ENCODE measurements at places on chromosomes 3 and 15. TPM values are rescaled to one million over a fixed set of nuclear protein-coding genes. Genes with fewer than 3 reads are reported as not detected.

The BNC1 gene
- 0.18 TPM for total RNA-seq

The ILDR1 gene
- not detected for total RNA-seq

GRCh38 chr3:30222441-30222840 is 384.0 kb upstream of the TGFBR2 start:
- no peak for DNase-seq

DNA sequence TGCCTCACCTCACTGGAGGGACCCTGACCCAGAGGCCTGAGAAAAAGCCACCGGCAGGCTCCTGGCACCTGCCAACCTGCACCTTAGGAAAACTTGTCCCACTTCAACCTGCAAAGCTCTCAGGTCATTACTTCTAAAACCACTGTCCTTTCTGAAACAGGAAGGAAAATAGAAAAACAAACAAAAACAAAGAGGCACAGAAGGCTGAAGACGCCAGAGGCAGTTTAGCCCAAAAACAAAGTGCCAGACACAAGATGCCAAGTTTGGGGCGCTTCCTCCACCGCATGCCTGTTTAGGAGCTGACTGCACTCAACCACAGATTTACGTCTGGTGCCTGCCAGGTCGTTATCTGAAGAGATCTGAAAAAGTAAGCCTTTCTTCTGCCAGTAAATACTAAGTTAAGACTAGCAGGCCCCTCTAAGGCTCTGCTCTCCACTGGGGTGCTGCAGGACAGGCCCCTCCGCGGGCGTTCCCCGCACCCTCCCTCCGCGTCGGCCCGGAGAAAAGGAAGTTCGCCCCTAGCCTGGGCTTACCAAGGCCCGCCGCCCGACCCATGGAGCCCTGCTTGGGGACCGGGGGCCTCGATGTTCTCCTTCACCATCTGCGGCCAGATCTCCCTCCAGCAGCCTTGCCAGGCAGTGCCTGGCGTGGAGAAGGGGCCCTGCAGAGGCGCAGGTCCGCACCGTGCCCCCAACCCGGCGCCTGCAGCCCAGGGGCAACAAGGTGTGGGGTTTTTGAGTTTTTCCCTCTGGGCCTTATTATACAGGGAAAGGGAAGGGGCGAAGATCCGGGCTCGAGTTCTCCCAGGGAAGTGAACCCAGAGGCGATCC is 1.3 kb downstream of the GOLGA8A start:
- no peak for DNase-seq

GRCh38 chr3:105763659-105764036 is 105.2 kb downstream of the CBLB start:
- no peak for DNase-seq

GRCh38 chr3:119559441-119559963 is at the start of gene CD80:
TSS of gene CD80 (minus strand) at chr3:119559614. CDS start at chr3:119557728, 1,886 bp downstream.
- no peak for DNase-seq

GRCh38 chr15:99268431-99268830 is 17.1 kb downstream of the LRRC28 start:
- DNase-seq, result no peak

DNA sequence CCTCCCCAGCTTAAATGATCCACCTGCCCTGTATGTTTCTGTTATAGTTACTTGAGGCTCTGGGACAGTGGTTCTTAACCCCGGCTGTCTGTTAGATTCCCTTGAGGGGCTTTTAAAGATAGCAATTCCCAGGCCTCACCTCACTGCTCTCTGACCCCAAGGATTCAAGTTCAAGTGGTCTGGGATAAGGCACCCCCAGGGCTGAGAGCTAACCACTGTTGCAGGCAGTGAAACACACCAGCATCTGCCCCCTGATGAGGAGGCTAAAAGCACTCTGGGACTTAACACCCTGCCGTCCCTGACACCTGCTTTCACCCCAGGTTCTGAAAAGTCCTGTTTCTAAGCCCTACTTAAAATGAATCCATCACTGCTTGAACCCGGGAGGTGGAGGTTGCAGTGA is 103.7 kb downstream of the LRRK1 start:
- DNase-seq, result no peak
